ENCODE measurements at places on chromosomes 11 and 22.

DNA sequence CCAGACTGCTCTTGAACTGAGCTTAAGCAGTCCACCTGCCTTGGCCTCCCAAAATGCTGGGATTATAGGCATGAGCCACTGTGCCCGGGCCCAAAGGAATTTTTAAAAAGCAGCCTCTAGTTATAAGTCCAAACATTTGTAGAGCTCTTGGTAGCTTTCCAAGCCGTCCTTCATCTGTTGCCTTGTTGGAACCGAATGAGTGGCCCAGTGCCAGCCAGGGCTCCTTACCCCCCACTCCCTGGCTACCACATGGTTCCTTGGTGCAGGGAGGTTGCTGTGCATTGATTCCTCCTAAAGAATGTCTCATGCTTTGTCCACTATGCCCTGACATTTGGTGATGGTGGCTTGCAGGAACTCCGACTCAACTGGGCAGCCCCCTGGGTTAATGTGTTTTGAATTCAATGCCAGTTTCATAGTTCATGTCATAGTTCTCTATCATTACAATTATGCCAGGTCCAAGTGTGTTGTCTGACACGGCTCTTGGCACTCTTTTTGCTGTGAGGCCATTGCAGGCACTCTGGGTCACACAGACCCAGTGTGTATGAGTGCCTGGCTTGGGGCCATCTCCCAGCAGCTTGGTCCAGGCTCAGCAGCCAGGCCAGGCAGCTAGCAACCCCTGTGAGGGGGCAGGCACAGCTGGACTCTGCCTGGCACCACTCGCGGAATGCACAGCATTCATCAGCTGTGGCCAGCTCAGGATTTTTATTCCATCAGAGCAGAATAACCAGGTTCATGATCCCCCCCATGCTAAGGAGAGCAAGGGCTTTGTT is 13.3 kb upstream of the MICALL1 start:
- peak; percentile 85 for DNase-seq

- DNase-seq: no peak
Observed at GRCh38 chr11:59173080-59173963, 1.4 kb downstream of the DTX4 start.

- no peak for DNase-seq
Observed at GRCh38 chr11:102295045-102295444, 22.2 kb upstream of the BIRC3 start.

- no peak for DNase-seq
Observed at GRCh38 chr11:130765406-130765805, 150.9 kb downstream of the SNX19 start.

- no peak for DNase-seq
Observed at GRCh38 chr11:69839516-69839915, 20.3 kb upstream of the FGF3 start.

DNA sequence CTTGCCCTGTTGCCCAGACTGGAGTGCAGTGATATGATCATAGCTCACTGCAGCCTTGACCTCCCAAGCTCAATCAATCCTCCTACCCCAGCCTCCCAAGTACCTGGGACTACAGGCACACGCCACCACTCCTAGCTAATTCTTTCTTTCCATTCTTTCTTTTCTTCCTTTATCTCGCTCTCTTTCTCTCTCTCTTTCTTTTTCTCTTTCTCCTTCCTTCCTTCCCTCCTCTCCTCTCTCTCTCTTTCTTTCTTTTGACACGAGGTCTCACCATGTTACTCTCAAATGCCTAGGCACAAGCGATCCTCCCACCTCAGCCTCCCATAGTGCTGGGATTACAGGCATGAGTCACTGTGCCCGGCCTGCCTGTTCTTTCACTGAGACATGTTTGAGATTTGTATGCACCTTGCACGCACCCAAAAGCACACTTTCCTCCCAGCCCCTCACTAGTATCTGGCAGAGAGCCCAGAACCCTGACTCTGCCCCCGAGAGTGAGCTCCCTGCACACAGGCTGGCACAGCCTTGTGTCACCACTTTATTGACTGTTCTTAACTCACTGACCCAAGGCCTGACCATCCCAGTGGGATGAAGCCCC is 56.8 kb downstream of the CD6 start:
- no peak for DNase-seq

GRCh38 chr11:68331338-68331947 is 19.1 kb downstream of the LRP5 start:
- DNase-seq: no peak

DNA sequence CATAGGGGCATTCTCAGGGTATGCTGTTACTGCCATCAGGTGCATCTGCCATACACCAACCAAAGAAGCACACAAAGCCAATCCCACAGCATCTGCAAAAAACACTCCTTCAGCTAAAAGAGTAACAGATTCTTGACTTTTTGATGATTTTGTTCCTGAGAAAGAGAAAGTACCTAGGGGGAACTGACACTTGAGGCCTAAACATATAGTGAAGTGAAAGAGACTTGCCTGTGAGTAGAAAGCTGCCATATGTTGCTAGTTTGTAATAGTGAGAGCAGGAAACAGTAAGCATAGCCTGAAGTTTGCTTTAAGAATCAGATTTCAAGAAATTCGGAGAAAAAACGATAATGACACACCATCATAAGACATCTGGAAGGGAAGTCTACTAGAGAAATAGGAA is 97.9 kb upstream of the CTSC start:
- no peak for DNase-seq

DNA sequence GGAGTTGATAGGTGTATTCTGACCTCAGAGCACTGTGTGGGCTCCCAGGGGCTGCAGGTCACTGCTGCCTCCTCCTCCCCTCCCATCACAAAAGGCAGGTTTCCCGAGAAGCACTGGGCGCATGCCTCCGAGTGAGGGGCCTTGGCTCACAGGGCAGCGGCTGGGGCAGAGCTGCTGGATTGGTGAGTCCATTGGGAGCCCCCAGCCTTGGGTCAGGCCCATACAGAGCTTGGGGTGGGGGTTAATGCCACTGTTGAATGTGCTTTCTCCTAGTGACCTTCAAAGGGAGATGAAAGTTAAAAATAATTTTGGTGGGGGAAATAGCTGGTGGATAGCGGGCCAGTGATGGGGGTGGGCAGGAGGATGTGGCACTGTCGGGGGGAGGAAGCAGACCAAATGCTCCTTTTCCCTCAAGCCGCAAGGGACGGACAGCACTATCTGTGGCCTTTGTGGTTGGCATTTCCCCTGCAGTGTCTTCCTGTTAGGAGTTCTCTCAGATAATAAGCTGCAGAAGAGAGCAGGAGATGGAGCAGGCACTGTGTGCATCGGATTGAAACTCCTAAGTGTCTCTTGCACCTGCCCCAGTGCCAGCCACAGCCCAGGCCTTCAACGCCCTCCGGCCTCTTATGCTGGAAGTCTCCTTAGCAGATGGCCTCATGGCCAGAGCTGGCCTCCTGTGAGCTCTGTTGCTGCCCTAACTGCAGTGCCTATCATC is 3.2 kb downstream of the TUBA8 start:
- no peak for DNase-seq

DNA sequence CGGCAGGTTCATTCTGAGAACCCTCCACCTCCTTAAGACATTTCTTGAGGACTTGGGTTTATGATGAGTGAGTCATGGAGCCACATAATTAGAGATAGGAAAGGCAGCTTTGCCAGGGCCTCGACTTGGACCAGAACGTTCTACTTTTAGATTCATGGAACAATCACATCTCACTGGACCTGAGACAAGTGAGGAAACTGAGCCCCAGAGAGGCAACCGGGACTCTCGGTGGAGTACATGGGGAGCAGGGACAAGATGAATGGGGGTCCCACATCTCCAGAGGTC is 59.5 kb downstream of the LINC01488 start:
- DNase-seq: no peak

- DNase-seq: peak; percentile 18
Observed at GRCh38 chr22:46006379-46007002, 29.5 kb upstream of the WNT7B start.

- no peak for DNase-seq
Observed at GRCh38 chr11:104654181-104654813, 244.0 kb downstream of the CASP12 start.

DNA sequence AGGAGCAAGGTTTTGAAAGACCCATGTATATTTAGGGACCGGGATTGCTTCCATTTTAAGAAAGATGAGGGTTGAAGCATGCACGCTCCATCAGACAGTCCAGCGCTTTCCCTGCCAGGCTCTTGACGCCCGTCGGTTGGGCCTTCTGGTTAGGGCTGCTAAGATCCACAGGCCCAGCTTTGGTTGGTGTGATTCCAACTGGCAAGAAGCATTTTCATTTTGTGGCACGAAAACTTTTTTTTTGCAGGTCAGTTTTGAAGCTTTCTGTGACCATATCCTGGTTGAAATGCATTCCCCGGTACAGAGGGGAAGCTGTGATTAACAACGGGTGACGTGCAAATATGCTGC is 34.3 kb upstream of the MPPED1 start:
- no peak for DNase-seq

DNA sequence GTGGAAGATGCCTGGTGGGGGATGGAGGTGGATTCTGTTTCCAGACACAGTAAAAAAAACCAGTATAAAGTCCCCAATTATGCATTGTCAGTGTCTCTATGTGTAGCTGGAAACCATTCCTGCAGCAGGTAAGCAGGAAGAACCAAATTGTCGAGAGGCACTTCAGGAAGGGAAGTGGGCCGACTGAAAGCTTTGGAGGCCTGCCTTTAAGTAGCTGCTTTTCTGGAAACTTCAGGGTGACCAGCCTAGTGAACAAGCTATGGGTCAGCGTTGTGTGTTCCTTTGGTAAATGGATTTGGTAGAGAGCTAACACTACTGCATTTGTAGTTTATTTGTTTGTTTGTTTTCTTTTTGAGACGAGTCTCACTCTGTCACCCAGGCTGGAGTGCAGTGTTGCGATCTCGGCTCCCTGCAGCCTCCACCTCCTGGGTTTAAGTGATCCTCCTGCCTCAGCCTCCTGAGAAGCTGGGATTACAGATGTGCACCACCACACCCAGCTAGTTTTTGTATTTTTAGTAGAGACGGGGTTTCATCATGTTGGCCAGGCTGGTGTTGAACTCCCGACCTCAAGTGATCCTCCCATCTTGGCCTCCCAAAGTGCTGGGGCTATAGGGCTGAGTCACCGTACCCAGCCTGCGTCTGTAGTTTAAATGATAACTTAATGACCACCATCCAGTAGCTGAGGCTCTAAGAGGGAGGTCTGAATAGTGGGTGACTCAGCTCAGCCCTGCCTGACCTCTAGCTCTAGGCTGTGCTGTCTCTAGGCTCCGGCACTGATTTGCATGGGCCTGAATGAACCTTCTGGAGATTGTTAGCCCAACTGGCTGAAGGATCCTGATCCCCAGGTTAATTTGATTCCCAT is 12.8 kb downstream of the PTPRJ start:
- DNase-seq: no peak

GRCh38 chr22:49460592-49461281 is 366.9 kb downstream of the BRD1 start:
- no peak for DNase-seq

GRCh38 chr11:118155776-118156530 is 3.3 kb upstream of the SCN4B start:
- no peak for DNase-seq

DNA sequence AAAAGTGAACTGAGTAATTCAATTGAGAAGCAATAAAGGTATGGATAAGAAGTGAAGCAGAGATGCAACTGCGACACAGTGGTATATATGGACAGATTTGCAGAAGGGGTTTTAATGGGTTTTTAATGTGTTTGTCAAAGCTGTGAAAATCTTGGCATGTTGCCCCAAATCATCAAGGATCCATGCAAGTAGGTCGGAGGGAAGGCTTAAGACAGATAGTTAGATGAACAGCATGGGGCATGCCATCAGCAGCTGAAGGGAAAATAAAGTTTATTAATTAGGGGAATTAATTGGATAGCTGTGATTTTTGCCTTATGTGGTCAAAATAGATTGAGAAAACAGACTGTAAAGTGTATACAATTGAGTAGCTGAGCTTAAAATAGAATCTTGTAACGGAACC is 840.1 kb downstream of the JRKL start:
- no peak for DNase-seq

GRCh38 chr11:9639099-9639498 is 24.8 kb upstream of the SWAP70 start:
- DNase-seq: no peak

- peak; percentile 19 for DNase-seq
Observed at GRCh38 chr11:9143721-9144120, 52.3 kb upstream of the SCUBE2 start.

DNA sequence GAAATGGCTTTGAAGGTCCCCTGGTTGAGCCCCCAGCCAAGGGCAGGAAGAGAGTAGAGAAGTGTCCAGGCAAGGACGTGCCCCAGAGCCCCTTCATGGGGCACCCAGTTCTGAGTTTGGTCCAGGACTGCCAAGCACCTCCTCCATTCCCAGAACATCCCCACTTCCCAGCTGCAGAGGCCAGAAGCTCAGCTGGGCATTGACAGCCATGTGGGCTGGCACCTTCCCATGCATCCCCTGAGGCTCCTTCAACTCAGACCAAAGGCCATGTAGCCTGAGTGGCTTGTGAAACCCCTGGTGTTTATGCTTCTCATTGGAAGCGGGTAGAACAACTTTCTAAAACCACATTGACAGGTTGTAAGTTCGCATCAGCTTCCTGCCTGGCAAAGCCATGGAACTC is 789.6 kb downstream of the TBC1D22A start:
- DNase-seq: no peak

DNA sequence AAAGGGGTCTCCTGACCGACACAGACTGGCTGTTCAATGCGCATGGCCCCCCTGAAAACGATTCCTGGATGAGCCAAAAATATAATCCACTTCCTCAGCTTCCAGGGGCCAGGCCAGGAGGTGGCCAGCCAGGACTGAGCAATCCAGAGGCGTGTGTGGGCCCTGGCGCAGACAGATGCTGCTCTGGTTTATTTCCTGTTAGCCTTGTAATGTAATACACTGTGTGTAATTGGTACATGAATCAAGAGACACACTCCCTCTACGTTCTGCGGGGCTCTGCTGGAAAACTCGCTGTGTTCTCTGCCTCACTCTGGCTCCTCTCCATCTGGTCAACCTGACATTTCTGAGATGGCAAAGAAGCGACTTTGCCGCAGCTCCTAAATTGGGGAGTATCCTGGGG is 26.3 kb upstream of the ISX start:
- DNase-seq: no peak

- DNase-seq: peak; percentile 33
Observed at GRCh38 chr22:17121233-17122195, at the start of gene TMEM121B. Gene TMEM121B, minus strand, starts transcription at chr22:17121360. Its CDS starts 233 bp downstream, at chr22:17121127.

DNA sequence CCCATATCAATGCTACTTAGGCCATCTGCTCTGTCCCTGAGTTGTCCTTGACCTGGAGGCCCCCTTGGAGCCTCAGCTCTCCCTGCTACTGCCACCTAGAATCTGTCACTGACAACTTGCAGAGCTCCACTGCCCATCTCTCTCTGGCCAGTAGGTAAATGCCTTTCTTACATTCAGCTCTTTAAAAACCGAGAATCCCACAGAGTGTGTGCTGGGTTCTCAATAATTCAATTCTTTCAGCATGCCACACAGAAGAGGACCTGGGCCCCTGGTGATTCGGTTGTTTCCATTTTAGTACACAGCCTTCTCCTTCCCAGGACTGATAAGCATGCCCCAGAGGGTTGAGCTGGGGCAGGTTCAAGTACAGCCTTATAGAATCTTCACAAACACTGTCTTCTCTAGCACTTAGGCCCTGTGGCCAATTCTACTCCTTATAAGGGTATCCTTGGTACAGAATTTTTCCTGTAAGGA is 22.0 kb upstream of the IPO7 start:
- no peak for DNase-seq
